SK-N-DZ (cell line): ENCODE measurements at places on chromosomes 1 and 21.

GRCh38 chr1:175572932-175573868, 170.2 kb downstream of the TNR start:
- DNase-seq = no peak

GRCh38 chr1:22767852-22768251, 57.2 kb downstream of the EPHB2 start:
- DNase-seq = no peak

GRCh38 chr1:86100401-86100800, 56.2 kb downstream of the COL24A1 start:
- DNase-seq = no peak

DNA sequence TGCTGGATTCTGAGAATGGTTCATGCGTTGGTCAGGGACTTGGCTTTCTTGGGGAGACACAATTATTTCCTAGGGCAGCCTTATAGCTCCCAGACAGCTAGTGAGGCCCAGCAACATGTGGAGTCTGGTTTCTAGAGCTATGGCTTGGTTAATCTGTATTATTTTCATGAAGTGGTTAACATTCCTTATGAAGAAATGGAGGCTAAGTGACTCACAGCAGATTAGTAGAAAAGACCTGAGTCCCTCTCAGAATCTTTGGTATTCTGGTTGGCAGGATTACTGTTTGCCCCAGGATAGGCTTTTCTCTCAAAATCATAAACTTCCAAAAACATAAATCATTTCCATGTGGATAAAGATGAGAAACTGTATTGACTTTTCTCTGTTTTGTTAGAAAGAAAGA, 42.3 kb downstream of the DUSP10 start:
- no peak for DNase-seq

GRCh38 chr1:160639652-160640051, 7.2 kb downstream of the SLAMF1 start:
- DNase-seq = no peak

DNA sequence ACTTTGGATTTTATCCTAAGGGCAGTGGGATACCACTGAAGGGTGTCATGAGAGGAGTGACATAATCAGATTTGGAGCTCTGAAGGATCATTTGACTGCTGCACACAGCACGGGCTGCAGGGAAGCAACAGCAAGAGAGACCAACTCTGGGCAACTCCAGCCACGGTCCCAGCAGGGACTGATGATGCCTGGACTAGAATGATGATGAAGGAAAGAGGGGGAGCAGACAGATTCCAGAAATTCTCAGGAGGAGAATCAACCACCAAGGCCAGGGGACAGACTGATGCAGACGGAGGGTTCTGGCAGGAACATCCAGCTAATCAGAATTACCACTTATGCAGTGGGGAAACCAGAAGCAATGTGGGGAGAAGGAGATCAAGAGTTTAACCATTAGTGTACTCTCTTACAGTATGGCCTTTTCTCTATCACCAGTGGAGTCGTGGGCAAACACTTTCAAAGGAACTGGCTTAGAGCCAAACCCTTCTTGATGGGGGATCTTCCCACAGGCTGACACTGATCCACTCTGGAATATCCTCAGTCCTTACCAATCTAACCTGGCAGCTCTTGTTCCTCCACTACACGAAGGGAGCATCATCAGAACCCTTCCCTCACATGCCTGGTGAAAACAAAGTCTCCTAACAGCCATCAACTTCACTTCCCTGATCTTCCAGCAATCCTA, 3.3 kb downstream of the URB1 start:
- DNase-seq = no peak

DNA sequence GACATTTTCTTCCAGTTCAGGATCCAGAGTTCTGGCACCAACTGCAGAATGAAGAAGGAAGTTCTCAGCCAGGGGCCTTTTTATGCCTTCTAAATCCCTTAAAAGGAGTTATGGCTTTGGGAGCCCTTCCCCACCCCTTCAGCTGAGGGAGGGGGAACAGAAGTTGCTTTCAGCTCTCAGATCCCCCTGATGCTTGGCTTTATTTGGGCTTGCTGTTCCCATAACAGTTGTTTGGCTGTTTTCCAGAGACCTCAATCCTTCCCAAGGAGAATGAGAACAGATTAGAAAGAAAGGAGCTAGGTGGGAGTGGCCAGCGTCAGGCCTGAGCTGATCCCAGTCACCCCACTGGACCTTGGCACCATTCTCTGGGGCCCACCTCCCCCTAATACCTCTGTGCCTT, at the start of gene RPE65:
TSS of gene RPE65 (minus strand) at position 54 of the 400 bp plus-strand sequence. CDS start at position 5, 49 bp downstream.
- no peak for DNase-seq

GRCh38 chr1:224503161-224504118, 68.8 kb upstream of the WDR26 start:
- DNase-seq = peak; percentile 67

DNA sequence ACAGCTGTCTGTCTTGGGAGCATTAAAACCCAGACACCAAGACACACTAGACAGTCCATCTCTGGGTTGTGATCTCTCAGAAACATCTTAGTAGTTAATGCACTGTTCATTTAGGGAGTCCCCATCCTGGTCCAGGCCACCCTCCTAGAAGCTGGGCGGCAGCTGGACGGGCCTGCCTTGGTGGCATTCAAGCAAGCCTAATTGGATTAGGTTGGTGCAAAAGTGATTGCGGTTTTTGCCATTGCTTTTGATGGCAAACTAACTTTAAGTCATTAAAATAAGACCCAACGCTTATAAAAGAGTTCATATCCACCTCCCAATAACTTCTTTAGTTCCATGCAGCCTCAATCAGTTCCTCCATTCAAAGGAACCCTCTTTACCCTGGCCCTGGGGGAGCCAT, 21.7 kb downstream of the ATP5PO start:
- peak; percentile 66 for DNase-seq

DNA sequence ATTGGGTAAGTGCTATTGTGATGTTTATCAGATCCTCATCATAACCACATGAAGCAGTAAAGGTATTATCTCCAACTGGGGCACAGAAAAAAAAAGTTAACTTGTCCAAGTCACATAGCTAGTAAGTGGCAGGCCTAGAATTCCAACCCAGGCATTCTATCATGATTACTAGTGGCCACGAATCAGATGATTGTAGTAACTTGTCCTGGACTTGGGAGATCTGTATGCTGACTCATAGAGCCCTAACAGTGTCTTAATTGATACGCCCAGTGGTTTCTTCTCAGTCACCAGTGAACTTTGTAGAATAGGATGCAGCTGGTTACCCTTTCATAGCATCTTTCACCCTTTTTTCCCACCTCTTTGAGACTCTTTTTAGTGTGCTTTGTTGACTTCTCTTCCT, 91.1 kb upstream of the UBE2U start:
- no peak for DNase-seq

- DNase-seq = peak; percentile 65
Measured at GRCh38 chr1:912740-913301, 10.9 kb upstream of the SAMD11 start.

GRCh38 chr1:197915862-197916499, 1.2 kb upstream of the LHX9 start:
- DNase-seq = peak; percentile 81

DNA sequence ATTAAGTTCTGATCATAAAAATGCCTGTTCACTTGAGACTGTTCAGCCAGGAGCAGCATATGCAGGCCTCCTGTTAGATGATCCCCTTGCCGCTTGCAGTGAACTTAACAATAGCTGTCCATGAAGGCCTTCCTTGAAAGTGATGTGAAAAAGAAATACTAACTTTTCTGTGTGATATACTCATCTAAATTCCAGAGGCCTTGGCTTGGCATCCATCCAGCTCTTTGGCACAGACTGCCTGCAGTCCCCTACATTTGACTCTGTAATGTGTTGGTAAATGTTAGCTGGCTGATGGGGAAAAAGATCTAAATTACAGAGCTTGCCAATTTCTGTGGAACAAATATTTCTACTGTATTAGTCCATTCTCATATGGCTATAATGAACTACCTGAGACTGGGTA, 73.7 kb downstream of the KCNK2 start:
- no peak for DNase-seq

GRCh38 chr1:36320767-36321118, 2.7 kb downstream of the EVA1B start:
- no peak for DNase-seq

- DNase-seq = no peak
Measured at GRCh38 chr1:34743775-34744174, 11.1 kb upstream of the GJB5 start.

DNA sequence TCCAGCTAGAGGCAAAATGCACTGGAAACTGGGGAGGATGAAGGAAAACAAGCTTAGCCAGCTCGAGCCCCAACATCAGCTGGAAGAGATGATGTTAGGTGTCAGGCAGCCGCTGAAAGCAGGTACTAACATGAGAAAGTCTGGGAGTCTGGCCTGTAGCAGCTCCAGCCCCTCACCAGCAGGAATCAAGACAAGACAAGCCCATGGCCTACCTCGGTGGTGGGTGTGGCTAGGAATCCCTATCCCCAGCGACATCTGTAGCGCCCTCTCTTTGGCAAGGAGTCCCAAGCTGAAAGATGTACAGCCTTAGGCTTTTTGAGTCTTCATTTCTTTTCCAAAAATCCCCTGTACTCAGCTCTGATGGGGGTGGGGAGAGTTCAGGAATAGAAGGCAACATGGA, 2.6 kb downstream of the DLGAP3 start:
- DNase-seq = no peak

- DNase-seq = no peak
Measured at GRCh38 chr1:230016159-230016558, 50.9 kb upstream of the GALNT2 start.

GRCh38 chr1:92076363-92076762, 1.2 kb upstream of the SETSIP start:
- DNase-seq = no peak

- DNase-seq = no peak
Measured at GRCh38 chr1:213657013-213657412, 330.8 kb upstream of the PROX1 start.

GRCh38 chr21:31334648-31335121, 9.4 kb downstream of the TIAM1 start:
- DNase-seq = no peak

DNA sequence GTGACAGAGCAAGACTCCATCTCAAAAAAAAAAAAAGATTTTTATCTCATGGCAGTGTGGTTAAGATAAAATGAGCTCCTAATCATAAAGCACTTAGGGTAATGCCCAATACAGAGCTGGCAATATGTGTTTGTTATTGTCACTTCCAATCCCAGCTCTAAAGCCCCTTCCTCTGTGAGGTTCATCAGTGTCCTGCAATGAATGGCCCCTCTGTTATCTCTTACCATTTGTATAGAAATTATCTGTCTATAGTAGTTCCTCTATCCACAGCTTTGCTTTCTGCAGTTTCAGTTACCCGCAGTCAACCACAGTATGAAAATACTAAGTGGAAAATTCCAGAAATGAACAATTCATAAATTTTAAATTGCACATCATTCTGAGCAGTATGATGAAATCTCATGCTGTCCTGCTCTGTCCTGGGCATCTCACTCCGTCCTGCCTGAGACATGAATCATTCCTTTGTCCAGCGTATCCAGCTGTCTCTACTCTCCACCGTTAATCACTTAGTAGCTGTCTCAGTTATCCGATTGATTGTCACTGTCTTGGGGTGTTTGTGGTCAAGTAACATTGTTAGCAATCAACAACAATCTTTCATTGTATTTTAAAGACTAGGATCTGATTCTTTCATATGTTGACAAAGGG, 50.2 kb upstream of the DNAH14 start:
- no peak for DNase-seq

GRCh38 chr1:204448344-204448964, 36.8 kb upstream of the PPP1R15B start:
- DNase-seq = no peak

- peak; percentile 0 for DNase-seq
Measured at GRCh38 chr1:93219443-93219842, 38.9 kb downstream of the CCDC18 start.

GRCh38 chr1:67536957-67537666, 106.9 kb upstream of the SERBP1 start:
- DNase-seq = no peak

GRCh38 chr1:33516891-33517567, 44.6 kb downstream of the ZSCAN20 start:
- DNase-seq = no peak

DNA sequence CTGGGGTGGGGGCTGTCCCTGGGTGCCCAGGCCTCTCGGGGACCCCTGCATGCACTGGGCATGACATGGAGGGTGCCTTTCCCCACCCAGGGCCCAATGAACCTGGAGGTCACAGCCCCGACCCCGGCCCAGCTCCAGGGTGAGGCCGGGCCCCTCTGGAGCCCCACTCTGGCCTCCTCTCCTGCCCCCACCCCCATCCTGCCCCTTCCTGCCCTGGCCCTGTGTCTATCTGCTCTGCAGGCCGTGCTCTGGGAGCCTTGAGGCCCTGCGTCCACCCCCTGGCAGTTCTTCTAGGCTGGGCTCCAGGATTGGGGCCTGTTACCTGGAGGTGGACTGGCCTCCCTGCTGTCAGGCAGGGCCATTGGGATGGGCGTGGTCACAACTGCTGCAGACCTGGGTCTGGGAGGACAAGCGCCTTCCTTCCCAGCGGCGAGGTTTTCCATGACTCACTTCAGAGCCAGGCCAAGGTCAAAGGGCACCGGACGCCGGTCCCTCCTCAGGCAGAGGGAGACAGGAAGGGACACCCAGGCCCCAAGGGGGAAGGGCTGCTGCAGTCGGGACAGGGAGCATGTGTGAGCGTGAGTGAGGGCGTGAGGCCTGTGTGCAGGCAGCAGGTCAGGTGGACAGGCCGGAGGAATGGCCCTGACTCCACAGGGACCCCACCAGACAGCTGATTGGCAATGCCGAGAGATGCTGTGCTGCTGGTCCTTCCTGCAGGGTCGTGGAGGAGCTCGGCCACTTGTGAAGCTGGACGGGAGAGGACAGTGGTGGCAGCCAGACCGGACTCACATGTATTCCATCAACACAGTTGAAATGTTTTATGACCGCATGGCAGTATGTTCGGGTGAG, 31.1 kb upstream of the POFUT2 start:
- DNase-seq = no peak

GRCh38 chr1:33886496-33886895, 22.6 kb downstream of the HMGB4 start:
- DNase-seq = no peak

DNA sequence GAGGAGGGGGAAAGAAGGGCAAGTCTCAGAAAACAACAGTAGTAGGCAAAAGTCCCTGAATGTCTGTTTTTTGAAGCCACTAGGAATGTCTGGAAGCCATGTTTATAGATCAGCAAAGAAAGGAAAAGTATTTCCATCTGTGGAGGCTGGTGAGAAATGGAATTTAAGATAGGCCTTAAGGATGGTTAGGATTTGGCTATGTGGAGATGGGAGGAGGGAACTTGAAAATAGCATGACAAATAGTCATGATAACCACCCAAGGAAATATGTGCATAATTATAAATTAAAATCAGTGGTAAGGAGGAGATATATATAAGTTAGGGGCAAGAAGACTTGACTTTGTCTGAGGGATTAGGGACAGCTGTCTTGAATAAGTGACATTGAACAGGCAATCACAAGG, 33.8 kb upstream of the FGGY start:
- DNase-seq = no peak

DNA sequence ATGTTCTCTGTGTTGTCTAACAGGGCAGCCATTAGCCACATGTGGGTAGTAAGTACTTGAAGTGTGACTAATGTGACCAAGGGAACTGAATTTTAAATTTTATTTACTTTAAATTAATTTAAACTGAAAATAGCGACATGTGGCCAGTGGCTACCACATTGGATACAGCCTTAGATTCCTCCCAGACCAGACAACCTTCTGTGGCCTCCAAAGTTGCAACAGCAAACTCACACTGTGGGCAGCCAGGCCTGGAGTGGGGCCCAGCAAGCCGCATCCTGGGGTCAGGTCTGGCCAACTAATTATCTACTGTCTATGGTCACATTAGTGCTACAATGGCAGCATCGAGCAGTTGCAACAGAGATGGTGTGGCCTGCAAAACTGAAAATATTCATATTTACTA, 11.7 kb downstream of the EIF2D start:
- DNase-seq = no peak
